ENCODE measurements at places on chromosomes 1 and 21.

GRCh38 chr21:36932161-36932816 lies 34.2 kb downstream of the HLCS start:
- no peak for DNase-seq

GRCh38 chr1:173824315-173825081 lies at the start of the genes CENPL and DARS2:
CENPL (minus strand) TSS chr1:173824883; CDS start chr1:173811299, 13,584 bp downstream.
DARS2 (plus strand) TSS chr1:173824673; CDS start chr1:173825230, 557 bp downstream.
- peak; percentile 98 for DNase-seq

DNA sequence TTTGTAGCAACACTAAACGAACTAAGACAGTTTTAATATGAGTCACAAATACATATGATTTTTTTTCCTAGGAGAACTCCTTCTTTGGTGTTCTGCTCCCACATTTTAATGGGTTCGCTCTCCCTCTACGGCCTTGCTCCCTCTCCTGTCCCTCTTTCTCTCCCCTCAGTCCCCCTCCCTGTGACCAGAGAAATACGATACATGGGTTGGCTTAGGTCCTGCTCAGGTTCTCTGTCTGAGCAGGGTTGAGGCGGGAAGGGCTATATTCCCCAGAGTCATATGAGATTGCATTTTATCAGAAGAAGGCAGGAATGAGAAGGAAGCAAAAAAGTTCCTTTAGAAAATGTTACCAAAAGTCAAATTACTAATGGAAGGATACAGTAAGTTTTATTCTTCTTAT lies 44.6 kb downstream of the UBE2U start:
- no peak for DNase-seq

DNA sequence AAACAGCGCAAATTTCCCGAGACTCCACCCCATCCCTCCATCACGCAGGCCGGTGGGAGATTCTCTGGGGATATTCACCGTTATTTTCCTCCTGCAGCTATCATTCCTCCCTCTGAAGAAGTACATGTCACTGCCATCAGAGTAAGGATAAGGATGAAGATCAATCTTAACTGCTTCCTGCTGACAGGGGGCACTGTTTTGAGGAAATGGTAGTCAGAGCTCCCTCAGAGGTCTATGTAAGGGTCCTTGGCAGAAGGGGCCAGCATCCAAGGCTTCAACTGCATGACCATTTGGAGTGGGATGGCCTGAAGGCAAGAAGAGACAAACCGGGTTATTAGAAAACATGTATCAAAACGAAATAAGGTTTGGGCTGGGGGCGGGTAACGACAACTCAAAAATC lies 111.5 kb downstream of the KCNK1 start:
- no peak for DNase-seq

GRCh38 chr1:177586429-177586828 lies 383.4 kb downstream of the SEC16B start:
- DNase-seq: peak; percentile 68

DNA sequence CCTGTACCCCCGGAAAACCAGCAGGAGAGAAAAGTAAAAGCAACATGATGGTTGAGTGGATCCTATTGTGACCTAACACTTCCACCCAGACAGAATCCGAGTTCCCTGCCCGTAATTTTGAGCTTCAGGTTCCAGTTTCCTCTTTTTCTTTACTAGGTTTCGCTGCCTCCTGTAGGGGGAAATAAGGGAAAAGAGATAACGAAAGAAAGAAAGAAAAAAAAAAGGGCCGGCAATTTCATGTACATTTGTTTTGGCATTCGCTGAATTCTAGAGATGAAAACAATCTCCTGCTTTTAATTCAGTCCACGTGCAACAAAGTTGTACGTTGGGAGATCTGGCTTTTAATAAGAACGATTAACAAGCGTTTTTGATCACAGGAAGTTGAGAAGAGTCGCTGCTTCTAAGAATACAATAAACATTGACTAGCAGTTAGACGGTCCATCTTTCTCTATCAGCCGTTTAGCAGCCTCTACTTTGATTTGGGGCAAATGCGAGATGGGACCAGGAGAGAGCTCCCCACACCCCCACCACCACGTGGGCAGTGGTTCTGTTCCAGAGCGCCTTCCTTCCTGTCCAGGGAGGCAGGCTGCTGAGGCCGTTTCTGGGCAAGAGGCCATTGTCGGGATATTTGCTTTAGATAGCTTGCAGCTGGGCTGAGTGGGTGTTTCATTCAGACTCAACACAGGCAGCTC lies 155.9 kb upstream of the RUNX1 start:
- DNase-seq: peak; percentile 85

DNA sequence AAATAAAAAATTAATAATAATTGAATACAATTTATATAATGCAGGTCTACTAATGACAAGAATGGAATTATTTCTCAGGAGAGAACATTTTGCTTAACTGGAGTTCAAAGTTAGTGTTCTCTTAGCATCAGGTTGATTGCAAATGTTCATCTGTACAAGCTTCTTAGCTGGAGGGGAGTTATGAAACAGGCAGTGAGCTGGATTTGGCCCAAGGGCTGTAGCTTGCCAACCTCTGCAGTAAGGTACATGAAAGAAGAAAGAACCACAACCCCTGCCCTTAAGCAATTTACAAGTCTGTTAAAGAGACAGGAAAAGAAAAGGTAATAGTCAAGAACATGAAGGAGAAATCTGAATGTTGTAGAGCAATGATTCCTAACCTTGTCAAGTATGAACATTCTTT lies 17.0 kb downstream of the LPGAT1 start:
- peak; percentile 20 for DNase-seq

DNA sequence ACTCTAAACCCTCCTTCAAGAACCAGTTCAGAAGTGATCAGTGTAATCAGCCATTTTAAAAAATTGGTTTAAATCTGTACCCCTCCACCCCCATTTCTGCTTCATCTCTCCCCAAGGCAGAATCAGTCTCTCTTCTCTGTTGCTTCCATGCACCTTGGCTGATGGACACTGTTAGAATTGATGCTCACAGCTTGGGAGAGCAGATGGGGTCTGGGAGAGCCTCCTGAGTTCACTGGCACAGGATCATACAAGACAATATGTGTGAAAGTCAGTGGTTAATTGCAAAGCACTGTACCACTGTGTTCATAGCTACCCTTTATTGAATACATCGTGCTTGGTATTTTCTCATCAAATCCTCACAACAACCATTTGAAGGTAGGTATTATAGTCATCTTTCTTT lies 140.9 kb downstream of the ROR1 start:
- DNase-seq: no peak

- peak; percentile 8 for DNase-seq
These were observed 54.1 kb upstream of the TRIM67 start for GRCh38 chr1:231107600-231108326.

- DNase-seq: no peak
These were observed 22.9 kb downstream of the BCAS2 start for GRCh38 chr1:114558544-114558943.

GRCh38 chr1:17516303-17517214 lies 22.9 kb upstream of the ARHGEF10L start:
- no peak for DNase-seq

DNA sequence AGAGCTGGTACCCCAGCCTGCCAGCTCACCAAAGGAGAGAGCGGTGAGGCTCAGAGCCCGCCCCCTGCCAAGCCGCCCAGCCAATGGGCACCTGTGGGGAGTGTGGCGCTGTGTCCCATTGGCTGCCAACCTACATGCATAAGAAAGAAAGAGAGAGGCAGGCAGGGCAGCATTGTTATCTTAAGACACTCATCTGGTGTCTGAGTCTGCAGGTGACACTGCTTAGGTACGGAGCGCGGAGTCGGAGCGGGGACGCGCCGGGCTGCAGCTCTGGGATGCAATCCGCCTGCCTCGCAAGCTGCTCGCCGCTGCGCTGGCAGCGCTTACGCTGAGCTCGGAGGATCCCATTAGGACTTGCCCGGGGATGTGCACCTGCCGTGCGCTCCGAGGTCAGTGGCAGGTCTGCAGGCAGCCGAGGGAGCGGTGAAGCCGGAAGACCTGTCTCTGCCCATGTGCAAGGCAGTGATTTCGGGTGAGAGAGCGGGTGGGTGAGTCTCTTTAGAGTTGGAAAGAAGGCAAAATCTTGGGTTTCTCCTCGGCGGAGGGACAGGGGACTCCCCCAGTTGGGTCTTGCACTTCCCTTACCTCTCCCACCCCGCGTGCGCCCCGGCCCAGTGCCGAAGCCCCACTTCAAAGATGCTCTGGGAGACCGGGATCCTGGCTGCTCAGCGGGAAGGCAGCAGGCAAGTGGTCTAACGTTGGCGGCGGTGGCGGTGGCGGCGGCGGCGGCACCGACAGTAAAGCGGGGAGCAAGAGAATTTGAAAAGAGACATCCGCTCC lies at the start of gene BRINP2:
Gene BRINP2 (plus strand): TSS at position 203 of the 780 bp plus-strand sequence. CDS start 58,919 bp downstream, outside the sequence.
- peak; percentile 25 for DNase-seq

DNA sequence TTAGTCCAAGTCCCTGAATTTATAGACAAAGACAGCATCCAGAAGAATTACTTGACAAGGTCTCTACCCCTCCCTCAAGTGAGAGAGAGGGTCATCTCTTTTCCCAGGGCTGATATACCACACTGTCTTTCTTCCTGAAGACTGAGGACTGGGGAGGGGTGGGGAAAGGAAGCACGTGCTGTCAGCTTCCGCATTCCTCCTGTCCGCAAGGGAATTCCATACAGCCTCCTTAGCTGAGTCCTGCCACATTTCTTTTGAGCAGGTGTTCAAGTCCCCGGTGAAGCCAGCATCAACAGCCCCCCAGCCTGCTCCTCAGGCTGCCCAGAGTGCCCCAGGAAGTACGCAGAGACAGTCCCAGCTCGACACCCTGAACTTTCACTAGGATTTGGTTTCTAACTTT lies 34.2 kb downstream of the PCAT6 start:
- DNase-seq: no peak

GRCh38 chr1:157562515-157562914 lies 10.2 kb upstream of the FCRL5 start:
- DNase-seq: no peak

GRCh38 chr1:151574575-151575529 lies 34.7 kb downstream of the TUFT1 start:
- peak; percentile 88 for DNase-seq

DNA sequence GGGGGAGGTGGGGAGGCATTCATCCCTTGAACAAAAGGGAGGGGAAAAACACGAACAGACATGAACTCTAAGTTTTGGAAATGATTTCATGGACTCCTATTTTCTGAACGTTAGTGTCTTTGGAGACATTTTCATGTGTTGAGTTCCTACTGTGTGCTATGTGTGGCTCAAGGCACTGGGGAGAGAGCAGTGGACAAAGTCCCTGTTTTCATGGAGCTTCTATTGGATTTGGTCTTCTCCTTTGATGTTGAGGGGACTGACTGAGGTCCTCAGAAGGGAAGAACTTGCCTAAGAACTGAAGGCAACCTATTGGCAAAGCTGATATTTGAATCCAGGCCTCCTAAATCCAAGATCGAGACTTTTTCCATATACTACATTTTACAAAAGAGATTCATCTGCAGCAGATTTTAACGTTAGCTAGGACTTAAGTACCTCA lies 30.4 kb downstream of the JUN start:
- DNase-seq: no peak

DNA sequence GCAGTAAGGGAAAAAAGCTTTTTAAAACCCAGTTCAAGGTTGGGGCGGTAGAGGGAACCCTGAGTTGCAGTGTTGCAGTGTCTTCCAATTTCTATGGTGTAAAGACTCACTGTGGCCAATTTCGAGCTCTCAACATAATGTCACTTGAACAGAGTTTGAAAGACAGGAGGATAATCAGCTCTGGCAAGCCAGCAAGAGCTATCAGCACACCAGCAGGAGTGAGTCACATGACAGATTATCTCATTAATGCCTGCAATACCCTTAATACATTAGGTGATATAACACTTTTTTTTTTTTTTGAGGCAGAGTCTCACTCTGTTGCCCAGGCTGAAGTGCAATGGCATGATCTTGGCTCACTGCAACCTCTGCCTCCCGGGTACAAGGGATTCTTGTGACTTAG lies 22.8 kb downstream of the SLC9C2 start:
- DNase-seq: no peak

DNA sequence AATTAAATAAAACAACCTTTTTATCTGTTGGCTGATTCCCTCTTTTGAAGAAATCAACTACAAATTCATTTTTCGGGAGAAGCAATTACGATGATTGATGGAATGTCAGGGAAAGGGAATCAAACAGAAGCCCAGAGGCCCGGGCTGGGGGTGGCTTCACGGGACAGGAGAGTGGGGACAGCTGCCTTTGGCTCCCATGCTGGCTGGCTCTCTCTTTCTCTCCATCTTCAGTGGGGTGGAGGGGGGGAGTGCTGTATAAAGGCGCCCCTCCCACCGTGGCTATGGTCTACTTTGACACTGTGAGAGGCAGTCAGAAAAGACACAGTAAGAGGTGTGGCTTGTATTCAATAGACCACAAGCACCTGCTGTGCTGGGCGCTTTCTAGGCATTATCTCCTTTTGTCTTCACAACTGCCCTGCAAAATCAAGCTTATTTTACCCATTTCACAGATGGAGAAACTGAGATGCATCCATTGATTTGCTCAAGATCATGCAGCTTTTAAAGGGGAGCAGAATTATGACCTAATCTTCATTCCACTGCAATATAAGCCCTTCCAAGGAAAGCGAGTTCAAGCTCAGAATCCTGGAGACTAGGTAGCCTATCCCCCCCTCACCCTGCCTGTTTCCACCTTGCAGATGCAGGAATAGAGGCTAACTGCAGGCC lies 92.9 kb downstream of the GRIK3 start:
- no peak for DNase-seq

GRCh38 chr1:234561319-234561718 lies 48.7 kb downstream of the IRF2BP2 start:
- no peak for DNase-seq

GRCh38 chr21:37459575-37459974 lies 93.0 kb downstream of the DYRK1A start:
- DNase-seq: peak; percentile 75

GRCh38 chr1:84271441-84272151 lies 29.9 kb upstream of the SAMD13 start:
- DNase-seq: peak; percentile 44

Measured in EL (cell line).